ENCODE measurements at places on chromosomes 11 and 22.

DNA sequence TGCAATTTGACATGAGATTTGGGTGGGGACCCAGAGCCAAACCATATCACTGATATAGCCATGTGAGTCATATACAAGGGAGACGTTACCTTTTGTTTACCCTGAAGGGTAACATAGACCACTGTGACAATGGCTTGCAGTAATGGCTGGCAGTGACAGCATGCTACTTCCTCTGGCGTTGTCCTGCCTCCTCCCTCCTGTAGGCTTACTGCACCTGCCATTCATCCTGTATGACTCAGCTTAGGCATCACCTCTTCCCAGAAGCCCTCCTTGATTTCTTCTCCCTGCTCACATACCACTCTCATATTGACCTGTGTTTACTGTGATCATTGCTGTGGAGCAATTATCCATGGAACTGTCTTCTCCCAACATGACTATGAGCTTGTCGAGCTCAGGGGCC lies 12.0 kb upstream of the PVALB start:
- DNase-seq = peak; percentile 18

DNA sequence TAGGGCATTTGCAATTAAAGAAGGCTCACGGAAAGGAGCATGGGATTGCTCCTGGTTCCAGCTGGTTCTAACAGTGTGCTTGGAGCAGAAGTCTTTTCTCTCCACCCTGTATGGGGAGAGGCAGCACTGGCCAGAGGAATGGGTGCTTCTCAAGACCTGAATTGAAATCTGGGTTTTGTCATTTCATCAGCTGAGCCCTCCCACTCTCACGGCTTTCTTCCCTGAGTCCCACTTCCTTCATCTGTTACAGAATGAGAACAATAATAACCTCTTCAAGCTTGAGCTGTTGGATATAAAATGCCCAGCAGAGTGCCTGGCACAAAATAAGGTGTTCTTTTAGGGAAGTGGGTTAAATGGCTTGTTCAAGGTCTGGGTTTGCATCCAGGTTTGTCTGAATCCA lies 17.2 kb downstream of the CNTF start:
- DNase-seq = no peak

- DNase-seq = no peak
These were observed 41.3 kb downstream of the CHST1 start for GRCh38 chr11:45624095-45624494.

- DNase-seq = no peak
These were observed 6.1 kb downstream of the P2RY2 start for GRCh38 chr11:73223998-73224730.

- DNase-seq = no peak
These were observed 908 bp downstream of the PPME1 start for GRCh38 chr11:74171997-74172396.
